ENCODE measurements at places on chromosomes 3 and 15. TPM values are rescaled to one million over a fixed set of nuclear protein-coding genes. Genes with fewer than 3 reads are reported as not detected.

Gene PLSCR5
- polyA plus RNA-seq: not detected

Gene LCTL
- 0.23 TPM for polyA plus RNA-seq

Gene CTSH
- 197 TPM for polyA plus RNA-seq

Gene TRANK1
- polyA plus RNA-seq: 11.4 TPM

Gene HRG
- not detected for polyA plus RNA-seq

Gene CDC25A
- polyA plus RNA-seq: 1.4 TPM

Gene WDR72
- not detected for polyA plus RNA-seq

Gene RFTN1
- 61.5 TPM for polyA plus RNA-seq

Gene ZIC1
- polyA plus RNA-seq: not detected

Gene VGLL3
- polyA plus RNA-seq: 7.7 TPM

Gene MUC20
- polyA plus RNA-seq: 1.5 TPM

Gene CPA3
- 22.2 TPM for polyA plus RNA-seq

Gene PRR20G
- polyA plus RNA-seq: not detected

Data from ovary (tissue), 10 donors.